ENCODE measurements at places on chromosomes 7 and 10.

DNA sequence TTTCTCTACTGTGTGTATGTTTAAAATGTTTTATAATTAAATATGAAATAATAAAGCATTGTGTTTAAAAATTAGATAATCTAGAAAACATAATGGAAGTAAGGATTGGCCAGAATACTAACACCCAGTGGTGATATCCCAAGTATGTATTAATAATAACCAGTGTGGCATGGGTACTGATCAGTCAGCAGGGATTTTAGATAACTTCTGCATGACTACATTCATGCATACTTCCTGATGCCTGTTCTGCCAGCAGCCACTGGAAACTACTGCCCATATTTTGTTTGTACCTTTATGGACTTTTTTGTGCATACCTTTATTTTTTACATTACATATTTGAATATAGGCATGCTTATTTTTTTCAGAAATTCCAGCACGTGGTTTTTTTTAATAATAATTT lies 156.6 kb upstream of the TMEM196 start:
- DNase-seq, result no peak

DNA sequence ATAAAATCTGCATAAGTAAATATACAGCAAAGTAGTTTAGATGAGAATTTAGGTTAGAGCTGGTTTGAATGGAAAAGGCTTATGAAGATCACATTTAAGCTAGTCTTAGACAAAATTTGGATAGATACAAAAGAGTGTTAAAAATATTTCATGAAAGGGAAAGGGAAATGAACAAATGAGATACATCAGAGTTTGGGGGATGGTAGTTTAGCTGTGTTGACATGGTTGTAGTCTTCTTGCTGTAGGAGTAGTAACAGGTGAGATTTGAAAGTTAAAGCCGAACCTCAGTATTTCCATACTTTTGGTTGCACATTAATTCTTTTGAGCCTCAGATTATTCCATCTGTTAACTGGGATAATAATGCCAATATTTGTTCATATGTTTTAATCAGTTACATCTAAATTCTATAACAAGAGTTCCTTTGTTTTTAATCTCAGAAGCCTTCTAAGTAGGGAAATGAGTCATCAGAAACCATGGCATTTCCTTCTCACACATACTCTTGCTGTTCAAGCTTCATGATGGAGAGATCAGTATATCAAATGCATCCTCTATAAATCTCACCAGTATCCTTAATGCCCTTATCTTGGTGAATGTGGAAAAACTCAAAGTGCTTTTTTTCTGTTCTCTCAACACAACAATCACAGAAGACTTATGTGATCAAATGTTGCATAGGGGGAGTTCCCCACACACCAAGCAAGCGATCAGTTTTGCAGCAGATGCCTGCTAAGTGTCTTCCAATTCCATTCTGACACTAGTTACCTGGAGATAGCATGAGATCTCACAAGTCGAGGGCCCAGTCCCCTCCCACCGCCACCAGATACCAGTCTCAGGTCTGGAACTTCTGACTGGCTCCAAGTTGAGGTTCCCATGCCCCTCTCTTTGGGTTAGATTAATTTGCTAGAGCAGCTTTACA lies 84.7 kb downstream of the MAPK8 start:
- no peak for DNase-seq

DNA sequence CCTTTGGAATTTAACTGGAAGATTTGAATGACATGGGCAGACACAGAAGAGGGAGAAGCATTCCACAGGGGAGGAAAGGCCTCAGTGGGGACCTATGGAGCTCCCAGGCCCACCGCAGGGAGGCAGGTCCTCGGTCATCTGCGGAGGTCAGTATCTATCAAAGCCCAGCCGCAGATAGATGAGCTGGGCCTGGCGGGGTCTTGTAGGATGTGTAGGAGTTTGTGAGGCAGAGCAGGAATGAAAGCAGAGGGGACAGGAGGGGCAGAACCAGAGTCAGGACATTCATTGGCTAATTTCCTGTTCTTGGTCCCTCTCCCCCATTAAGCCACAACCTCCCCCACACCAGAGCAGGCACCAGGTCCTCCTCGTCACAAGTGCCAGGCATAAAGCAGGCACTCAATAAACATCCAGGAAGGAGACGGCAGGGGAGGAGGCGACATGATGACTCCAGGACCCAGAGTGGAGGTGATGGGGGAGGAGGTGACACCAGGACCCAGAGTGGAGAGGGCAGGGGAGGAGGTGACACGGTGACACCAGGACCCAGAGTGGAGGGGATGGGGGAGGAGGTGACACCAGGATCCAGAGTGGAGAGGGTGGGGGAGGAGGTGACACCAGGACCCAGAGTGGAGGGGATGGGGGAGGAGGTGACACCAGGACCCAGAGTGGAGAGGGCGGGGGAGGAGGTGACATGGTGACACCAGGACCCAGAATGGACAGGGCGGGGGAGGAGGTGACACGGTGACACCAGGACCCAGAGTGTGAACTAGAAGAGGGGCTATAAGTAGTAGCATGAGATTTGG lies 83.7 kb upstream of the PDGFA start:
- DNase-seq, result no peak

DNA sequence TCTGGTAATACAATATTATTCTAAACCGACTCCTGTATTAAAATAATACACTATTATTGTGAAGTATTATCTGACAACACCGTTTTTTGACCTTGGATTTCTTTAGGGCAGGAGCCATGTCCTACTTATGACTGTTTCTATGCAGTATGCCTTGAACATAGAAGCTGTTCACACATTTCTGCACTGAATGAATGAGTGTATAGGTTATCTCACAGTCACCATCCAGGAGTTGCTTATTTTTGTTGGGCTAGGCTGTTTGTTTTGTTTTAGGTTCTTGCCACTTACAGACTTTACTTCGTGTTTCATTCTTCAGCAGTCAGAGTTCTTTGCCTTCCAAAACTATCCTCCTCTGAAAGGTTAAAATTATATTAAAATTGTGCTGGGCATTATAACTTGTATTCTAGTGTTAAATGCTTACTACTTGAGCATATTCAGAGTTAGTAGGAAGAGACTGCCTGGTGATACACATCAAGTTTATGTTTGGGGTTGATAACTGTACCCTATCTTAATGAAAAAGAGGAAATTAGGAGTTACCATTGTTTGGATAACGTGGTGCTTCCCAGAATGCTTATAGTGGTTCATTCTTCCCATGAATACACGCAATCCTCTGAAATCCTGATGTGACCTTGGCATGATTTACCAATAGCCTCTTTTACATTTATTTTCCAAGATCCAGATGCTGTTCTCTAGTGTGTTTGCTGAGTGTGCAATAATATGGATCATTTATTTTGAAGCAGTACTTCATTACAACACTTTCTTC lies 1.7 kb downstream of the RALA start:
- DNase-seq, result peak; percentile 70

DNA sequence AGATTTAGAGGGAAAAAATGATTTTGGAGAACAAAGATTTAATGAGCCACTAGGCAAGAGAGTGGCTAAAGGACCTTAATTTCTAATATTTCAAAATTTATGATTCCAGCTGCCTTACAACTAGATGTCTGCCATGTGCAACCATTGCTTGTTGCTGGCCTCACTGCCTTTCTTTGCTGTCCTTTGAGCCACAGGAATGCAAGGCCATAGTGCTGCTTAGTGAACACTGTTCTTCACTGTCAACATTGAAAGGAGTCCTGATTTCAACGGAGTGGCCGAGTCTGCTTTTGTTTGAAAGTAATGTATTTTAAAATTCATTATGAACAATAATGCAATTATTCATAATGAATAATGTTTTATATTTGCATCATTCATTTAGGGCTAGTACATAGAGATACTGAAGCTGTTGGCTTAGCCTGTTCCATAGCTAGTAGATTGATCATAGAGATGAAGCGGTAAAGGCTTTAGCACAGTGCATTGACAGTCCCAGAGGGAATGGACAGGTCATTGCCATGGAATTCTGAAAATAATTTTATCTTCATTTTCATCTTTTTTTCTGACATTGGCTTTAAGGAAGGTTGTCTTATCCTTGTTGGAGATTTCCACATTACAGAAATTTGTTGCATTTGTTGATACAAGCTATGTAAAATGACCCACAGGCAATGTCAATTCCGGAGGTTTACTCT lies 544.1 kb downstream of the AUTS2 start:
- DNase-seq, result no peak

GRCh38 chr10:28872587-28873165 lies 195.4 kb downstream of the BAMBI start:
- no peak for DNase-seq

DNA sequence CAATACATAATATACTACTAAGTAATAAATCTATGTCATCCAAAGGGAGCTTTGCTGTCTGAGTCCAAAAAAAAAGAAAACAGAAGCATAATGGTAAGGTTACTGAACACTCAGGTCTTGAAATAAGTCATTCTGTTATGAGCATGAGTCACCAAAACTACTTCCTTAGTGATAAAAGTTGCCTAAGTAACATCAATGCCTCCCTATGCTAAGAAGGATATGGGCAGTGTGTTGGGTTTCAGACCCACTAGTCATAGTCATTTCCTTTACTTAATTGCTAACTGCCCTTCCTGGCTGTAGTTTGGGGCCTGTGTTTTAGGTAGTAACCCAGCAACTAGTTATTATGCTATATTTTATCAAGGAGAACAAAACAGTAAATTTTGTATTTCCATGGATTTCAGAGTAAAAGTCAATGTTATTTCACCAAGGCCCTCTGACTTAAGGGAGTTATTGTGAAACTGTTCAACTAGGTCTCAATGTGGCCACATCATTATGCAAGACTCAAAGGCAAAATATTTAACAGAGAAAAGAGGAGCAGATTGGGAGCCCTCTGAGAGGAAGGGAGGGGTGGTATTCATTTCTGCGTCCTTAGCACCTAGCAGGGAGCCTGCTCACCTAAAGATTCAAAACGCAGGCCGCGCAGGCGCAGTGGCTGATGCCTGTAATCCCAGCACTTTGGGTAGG lies 11.7 kb upstream of the VIM start:
- no peak for DNase-seq

Data from DMS79 (cell line).